ENCODE measurements at places on chromosomes 1 and 21. TPM values are rescaled to one million over a fixed set of nuclear protein-coding genes. Genes with fewer than 3 reads are reported as not detected.

FAM229A gene
- total RNA-seq = 0.79 TPM

IFNLR1 gene
- total RNA-seq = not detected

GPR37L1 gene
- total RNA-seq = not detected

SPATA17 gene
- not detected for total RNA-seq

ZBTB37 gene
- 1.4 TPM for total RNA-seq

OR6N1 gene
- total RNA-seq = not detected

SLAMF1 gene
- not detected for total RNA-seq

KIAA0319L gene
- 25.8 TPM for total RNA-seq

LRRC3 gene
- 5.5 TPM for total RNA-seq

TIE1 gene
- 478 TPM for total RNA-seq

HMGCS2 gene
- not detected for total RNA-seq

ALPL gene
- 0.05 TPM for total RNA-seq

CLCA2 gene
- not detected for total RNA-seq

TDRD5 gene
- 0.05 TPM for total RNA-seq

CELA3A gene
- not detected for total RNA-seq

NAV1 gene
- 41.8 TPM for total RNA-seq

PGBD5 gene
- total RNA-seq = not detected

RBM15 gene
- total RNA-seq = 20.7 TPM
